Dermis microvascular lymphatic vessel endothelial cell (primary cell): ENCODE measurements at places on chromosomes 2 and 18. TPM values are rescaled to one million over a fixed set of nuclear protein-coding genes. Genes with fewer than 3 reads are reported as not detected.

The FHOD3 gene
- under 0.01 TPM in 2 replicates for total RNA-seq

The ALPG gene
- total RNA-seq: not detected in 2 replicates

- DNase-seq: no peak
Observed at GRCh38 chr2:223221139-223221835, 169.3 kb downstream of the KCNE4 start.

DNA sequence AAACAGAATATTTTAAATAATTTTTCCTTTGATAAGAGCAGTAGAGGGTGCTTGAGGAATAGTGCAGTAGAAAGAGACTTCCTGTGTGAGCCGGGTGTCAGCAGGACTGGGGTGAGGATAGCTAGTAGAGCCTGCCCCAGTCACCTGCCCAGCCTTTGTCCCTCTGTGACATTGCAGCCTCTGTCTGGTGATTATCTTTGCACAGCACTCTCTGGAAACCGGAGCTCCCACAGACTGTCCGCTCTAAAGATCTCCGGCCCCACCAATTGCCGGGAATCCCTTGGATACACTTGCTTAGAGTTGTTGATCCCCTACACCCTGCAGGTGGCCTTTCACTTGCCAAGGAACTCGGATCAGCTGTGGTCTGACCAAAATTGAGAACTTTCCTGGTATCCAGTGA, 1081.3 kb upstream of the TMEFF2 start:
- DNase-seq: no peak

- no peak for DNase-seq
Observed at GRCh38 chr2:29841386-29842004, 79.9 kb downstream of the ALK start.

GRCh38 chr2:175806570-175806969, 195.5 kb downstream of the LNPK start:
- DNase-seq: no peak

DNA sequence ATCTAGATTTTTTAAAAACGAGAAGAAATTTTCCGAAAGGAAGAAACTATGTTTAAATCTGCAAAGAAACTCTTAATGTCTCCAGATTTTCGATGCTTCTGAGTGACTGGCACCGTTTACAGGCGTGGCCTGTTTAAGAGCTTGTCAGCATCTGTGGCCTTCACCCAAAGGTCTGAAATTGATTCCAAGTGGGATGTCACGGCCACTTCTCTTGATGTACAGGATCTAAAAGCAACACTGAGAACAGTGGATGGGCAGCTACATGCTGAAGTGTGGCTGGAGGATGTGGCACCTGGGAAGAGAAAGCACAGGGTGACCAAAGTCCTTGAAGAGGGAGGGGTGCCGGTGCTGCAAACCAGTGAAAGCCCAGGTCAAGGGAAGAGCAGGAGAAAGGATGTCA, 28.0 kb downstream of the EMILIN2 start:
- no peak for DNase-seq

- DNase-seq: no peak
Observed at GRCh38 chr18:12943215-12943614, 4.6 kb upstream of the SEH1L start.

- DNase-seq: no peak
Observed at GRCh38 chr18:56085551-56085950, 497.6 kb upstream of the TCF4 start.

- no peak for DNase-seq
Observed at GRCh38 chr2:171747371-171747770, 60.1 kb downstream of the DYNC1I2 start.
